ENCODE measurements at places on chromosomes 16 and 17.

GRCh38 chr16:19014461-19014860, 30.7 kb downstream of the TMC7 start:
- DNase-seq, result peak; percentile 34

GRCh38 chr16:67091906-67092566, 17.7 kb upstream of the PHAF1 start:
- DNase-seq, result no peak

DNA sequence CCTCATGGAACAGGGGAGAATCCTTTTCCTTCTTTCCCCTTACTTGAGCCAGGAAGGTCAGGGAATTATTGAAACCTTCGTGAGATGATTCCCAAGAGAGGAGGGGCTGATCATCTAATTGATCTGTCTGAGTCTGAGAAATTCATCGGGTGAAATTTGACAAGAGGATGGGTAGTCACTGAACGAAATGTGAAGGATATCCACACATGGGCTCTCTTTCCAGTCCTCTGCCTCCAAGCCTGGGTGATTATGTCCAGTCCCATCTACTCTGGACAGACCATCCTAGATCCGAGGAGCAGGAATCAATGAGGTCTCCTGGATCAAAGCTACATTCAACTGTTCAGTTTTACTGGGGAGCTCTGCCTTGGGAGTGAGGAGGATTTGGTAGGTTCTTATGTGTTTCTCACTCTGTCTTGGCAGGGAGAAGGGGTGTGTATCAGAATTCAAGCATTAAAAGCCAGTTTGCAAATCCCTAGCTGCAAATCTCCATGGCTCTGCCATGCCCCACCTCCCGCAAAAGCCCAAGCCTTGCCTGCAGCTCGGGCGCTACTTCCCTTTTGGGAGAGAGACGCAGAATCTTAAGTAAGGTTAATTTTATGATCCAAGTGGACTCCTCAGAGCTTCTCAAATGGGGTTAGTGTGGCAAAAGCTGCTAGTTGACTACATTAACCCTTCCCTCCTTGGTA, 47.1 kb upstream of the TEKT3 start:
- DNase-seq, result no peak

DNA sequence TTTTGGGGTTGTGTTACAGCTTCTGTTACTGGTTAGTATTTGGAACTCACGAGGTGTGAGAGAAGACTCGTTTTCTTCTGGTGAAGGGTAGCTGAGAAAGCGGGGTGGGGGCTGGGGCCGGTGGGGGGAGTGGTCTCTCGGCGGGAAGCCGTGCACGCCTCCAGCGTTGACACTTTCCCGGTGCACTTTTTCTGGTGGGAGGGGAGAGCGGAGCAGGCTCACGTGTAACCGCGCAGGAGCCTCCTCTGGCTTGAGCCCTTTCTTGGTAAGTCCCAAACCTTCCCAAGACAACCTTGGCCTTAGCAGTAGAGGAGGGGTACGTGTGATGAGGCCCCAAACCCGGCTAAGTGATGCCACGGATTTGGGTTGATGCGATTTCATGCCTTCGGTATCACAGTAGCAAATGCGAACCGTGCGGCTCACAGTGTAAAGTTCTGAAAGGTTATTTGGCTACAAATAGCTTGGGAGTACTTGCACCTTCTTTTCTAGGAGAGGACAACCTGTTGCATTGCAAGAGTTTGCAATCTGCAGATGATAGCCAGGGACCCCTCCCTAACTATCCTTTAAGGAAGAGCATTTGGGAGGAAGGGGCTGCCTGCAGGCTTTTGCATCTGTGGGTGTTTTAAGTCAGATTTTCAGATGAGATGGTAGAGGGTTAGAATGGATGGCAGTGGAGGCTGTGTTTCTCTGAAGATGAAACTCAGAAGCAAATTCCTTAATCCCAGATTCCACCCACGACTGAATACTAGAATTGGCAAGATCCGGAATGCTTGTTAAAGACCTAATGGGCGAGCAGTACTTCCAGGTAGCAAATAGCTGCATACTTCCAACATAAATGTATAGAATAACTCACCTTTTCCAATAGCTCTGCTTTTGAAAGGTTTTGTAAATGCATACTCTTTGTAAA, 1.5 kb downstream of the HLF start:
- peak; percentile 13 for DNase-seq

GRCh38 chr16:3234543-3234856, 458 bp downstream of the ZNF200 start:
- no peak for DNase-seq

DNA sequence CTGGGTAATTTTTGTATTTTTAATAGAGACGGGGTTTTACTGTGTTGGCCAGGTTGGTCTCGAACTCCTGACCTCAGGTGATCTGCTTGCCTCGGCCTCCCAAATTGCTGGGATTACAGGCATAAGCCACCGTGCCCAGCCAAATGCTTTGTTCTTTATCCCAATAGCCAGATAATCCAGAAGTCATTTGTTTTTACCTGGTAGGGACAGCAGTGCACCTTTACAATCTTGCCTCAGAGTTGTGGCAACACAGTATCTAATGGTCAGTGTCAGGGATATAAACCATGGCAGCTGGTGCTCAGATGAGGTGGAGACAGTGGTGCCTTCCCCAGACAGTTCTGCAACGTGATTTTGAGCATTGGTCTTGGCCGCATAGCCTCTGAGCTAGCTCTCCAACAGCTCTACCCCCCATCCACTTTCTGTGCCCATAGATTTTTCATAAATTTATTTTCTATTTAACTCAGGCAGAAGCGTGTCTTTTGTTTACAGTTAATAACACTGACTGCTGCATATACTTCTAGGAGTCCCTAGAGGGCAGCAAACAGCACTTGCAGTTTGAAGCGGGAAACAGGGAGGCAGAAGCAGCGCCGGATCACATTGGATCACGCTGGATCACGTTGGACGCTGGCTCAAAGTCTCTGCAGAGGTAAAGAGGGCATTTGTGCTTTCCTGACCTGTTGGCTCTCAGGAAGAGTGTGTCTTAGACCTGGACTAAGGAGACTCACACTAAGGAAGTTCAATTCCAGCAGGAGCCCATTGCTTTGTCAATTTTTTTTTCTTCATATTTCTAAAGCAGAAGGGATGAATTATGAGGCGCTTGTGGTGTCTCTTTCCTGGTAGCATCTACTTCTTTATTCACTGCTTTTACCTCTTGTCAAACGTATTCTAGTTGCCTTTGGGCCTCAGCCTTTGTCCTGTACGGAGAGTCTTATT, 5.1 kb upstream of the GGT6 start:
- peak; percentile 89 for DNase-seq
